Fibroblast of the aortic adventitia (primary cell): ENCODE measurements at places on chromosomes 12 and 14. TPM values are rescaled to one million over a fixed set of nuclear protein-coding genes. Genes with fewer than 3 reads are reported as not detected.

The RACGAP1 gene
- total RNA-seq = 18.6 and 88.1 TPM in 2 replicates

The RNASE13 gene
- total RNA-seq = not detected in 2 replicates

The GALNT9 gene
- total RNA-seq = 0.49 TPM in 1 of 2 replicates, not detected in the other

The NTF3 gene
- total RNA-seq = 1.3 TPM in 1 of 2 replicates, not detected in the other

GRCh38 chr12:53050426-53051057 is 677 bp downstream of the TNS2 start:
- no peak for DNase-seq

The TMPRSS12 gene
- total RNA-seq = not detected in 2 replicates

DNA sequence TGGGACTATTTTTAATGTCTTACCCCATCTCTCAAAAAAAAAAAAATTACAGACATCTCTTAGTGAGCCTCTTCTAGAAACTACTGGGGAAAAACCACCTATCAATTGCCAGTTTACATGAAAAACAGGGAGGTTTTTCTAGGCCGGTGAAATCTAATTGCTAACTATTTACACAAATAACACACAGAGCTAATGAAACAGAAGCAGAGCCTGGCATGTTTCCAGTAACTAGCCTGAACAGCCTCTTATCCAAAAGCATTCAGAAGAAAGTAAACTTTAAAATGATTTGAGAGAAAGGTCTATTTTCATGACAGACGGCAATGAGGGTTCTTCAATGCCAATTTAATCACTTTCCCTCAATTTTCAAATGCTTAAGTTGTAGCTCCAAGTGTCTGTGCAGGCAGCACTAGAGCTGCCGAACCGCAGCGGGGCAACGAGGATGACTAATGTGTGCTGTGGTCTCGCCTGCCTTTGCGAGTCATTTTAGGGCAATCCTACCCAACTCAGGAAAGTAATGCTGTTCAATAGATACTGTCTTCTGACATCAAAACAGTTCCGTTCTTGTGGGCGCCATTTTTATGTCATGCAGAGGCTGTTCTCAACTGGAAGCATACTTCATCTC is 84.6 kb downstream of the SETD3 start:
- DNase-seq = no peak

The TAS2R42 gene
- not detected in 2 replicates for total RNA-seq

GRCh38 chr12:78684419-78684818 is 180.2 kb upstream of the SYT1 start:
- DNase-seq = no peak

The SLC38A4 gene
- total RNA-seq = 1.6 and 4.6 TPM in 2 replicates

GRCh38 chr12:61452076-61452475 is 808.1 kb upstream of the USP15 start:
- DNase-seq = no peak

DNA sequence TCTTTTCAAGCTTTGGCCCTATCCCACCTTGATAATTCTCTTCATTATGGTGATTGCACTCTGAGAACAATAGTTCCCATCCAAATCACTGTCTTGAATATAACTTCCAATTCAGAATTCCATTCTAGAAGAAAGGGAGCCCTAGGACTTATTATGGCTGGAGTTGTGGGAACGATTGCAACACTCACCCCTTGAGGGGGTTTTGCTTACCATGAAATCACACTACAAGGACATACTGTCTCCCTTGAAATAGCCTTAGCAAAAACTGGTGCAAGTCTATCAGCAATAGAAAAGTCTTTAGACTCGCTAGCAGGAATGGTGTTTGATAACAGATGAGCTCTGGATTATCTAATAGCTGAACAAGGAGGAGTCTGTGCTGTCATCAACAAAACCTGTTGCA is 31.4 kb upstream of the OXA1L start:
- no peak for DNase-seq

The CPNE8 gene
- total RNA-seq = 36.8 and 70.3 TPM in 2 replicates

DNA sequence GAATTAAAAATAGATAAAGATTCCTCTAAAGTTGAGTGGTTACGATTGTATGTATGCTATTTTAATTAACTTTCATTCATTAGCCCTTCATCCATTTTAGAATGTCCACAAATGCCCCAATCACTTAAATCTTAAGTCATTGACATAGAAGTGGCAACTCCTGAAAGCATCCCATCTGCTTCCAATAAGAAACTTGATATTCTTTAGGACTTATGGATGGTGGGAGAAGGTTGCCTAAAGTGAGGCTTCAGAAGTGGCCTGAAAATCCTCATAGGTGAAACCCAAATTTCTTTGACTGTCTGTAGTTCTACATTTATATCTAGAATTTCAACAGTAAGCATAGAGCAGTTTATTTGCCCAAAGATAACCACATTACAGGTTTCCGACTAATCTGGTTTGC is 161.7 kb upstream of the HMGA2 start:
- DNase-seq = no peak

The FBXO21 gene
- 41.5 and 44.8 TPM in 2 replicates for total RNA-seq
